Myometrial cell (primary cell): ENCODE measurements at places on chromosomes 7 and 10. TPM values are rescaled to one million over a fixed set of nuclear protein-coding genes. Genes with fewer than 3 reads are reported as not detected.

The TMEM270 gene
- not detected in 2 replicates for total RNA-seq

The AOC1 gene
- not detected in 2 replicates for total RNA-seq

The SYCE1 gene
- total RNA-seq: 0.58 TPM in 1 of 2 replicates, not detected in the other

The HOXA3 gene
- total RNA-seq: 0.18 TPM in 1 of 2 replicates, not detected in the other

The TMEM106B gene
- 127 and 163 TPM in 2 replicates for total RNA-seq

The PSMG3 gene
- 47.0 and 54.9 TPM in 2 replicates for total RNA-seq

The CTAGE4 gene
- 0.71 TPM in 1 of 2 replicates, not detected in the other for total RNA-seq

The AKAP9 gene
- total RNA-seq: 12.1 and 13.5 TPM in 2 replicates

The KIAA1549 gene
- total RNA-seq: 1.2 and 1.4 TPM in 2 replicates

The HYCC1 gene
- 37.5 and 85.1 TPM in 2 replicates for total RNA-seq

The NXPH1 gene
- not detected in 2 replicates for total RNA-seq

The TAS2R3 gene
- not detected in 2 replicates for total RNA-seq

The ZNF467 gene
- total RNA-seq: 1.4 and 3.0 TPM in 2 replicates
